ENCODE measurements at places on chromosomes 3 and 15. TPM values are rescaled to one million over a fixed set of nuclear protein-coding genes. Genes with fewer than 3 reads are reported as not detected.

GRCh38 chr3:106578911-106579310 is 710.1 kb upstream of the CBLB start:
- no peak for DNase-seq
- no peak overlapping the region for H3K27ac ChIP-seq
- H3K27me3 ChIP-seq, result no peaks in the 10 kb centered on the region
- H3K4me3 ChIP-seq, result no peak overlapping the region
- H3K36me3 ChIP-seq, result no peaks in the 10 kb centered on the region
- H3K4me1 ChIP-seq, result no peaks in the 10 kb centered on the region

DNA sequence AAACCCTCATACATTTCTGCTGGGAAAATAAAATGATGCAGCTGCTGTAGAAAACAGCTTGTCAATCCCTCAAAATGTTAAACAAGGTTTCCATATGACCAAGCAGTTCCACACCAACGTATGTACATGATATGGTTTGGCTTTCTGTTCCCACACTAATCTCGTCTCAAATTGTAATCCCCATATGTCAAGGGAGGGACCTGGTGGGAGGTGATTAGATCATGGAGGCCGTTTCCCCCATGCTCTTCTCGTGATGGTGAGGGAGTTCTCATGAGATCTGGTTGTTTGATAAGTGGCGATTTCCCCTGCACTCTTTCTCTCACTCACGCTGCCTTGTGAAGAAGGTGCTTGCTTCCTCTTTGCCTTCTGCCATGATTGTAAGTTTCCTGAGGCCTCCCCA is 100.6 kb upstream of the SLC24A5 start:
- DNase-seq, result no peak
- H3K36me3 ChIP-seq, result no peaks in the 10 kb centered on the region
- H3K27me3 ChIP-seq, result no peaks in the 10 kb centered on the region
- H3K4me1 ChIP-seq, result no peaks in the 10 kb centered on the region
- H3K4me3 ChIP-seq, result no peak overlapping the region
- H3K27ac ChIP-seq, result no peak overlapping the region

Gene GANC
- 31.1 TPM for total RNA-seq

GRCh38 chr3:130342821-130343661 is 2.4 kb upstream of the COL6A5 start:
- no peaks in the 10 kb centered on the region for H3K4me1 ChIP-seq
- no peak overlapping the region for H3K4me3 ChIP-seq
- DNase-seq, result no peak
- no peaks in the 10 kb centered on the region for H3K27me3 ChIP-seq

GRCh38 chr3:46477145-46477544 is 12.4 kb upstream of the LTF start:
- H3K36me3 ChIP-seq, result no peaks in the 10 kb centered on the region
- DNase-seq, result no peak
- no peak overlapping the region for H3K4me3 ChIP-seq
- H3K27me3 ChIP-seq, result peaks cover 3% of the 10 kb centered on the region
- no peaks in the 10 kb centered on the region for H3K4me1 ChIP-seq

GRCh38 chr3:31765871-31766270 is 215.2 kb downstream of the OSBPL10 start:
- peaks cover 5% of the 10 kb centered on the region for H3K36me3 ChIP-seq
- no peak for DNase-seq
- peaks cover 66% of the 10 kb centered on the region for H3K4me1 ChIP-seq
- no peaks in the 10 kb centered on the region for H3K27me3 ChIP-seq

DNA sequence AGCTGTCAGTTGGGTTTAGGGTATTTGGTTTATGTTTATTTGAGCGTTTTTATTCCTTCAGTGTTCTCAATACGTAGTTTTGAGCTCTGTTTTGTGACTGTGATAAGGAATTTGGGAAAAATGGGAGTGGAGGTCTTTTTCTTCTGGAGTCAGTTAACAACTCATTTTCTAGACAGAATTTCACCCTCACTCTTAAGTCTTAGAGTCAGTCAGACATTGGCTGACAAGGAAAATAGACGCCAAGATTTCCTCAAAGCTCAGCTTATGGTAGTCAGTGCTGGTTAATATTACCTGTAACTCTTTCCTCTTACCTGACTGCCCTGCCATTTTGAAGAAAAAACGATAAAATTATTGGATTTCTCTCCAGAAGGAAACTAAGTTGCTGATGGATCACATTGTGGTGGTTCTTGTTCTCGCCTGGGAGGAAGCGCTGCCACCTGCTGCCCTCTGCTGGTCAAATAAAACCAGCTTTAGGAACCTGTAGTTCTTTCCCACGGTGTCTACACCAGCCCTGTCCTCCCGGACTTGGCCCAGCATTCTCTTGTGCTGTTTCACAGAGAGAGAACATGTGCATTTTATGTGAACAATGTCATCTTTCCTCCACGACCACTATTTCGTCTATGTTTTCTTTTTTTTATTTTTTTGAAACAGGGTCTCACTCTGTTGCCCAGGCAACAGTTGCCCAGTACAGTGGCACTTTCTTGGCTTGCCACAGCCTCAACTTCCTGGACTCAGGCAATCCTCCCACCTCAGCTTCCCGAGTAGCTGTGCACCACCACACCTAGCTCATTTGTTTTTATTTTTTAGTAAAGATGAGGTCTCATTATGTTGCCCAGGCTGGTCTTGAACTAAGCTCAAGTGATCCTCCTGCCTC is 41.4 kb upstream of the UMPS start:
- H3K27ac ChIP-seq, result no peak overlapping the region
- no peaks in the 10 kb centered on the region for H3K4me1 ChIP-seq
- no peaks in the 10 kb centered on the region for H3K36me3 ChIP-seq
- DNase-seq, result peak; percentile 86
- H3K27me3 ChIP-seq, result no peaks in the 10 kb centered on the region

GRCh38 chr15:80712956-80713355 is 17.8 kb downstream of the ABHD17C start:
- peaks cover 11% of the 10 kb centered on the region for H3K4me1 ChIP-seq
- H3K27me3 ChIP-seq, result no peaks in the 10 kb centered on the region
- H3K4me3 ChIP-seq, result no peak overlapping the region
- no peaks in the 10 kb centered on the region for H3K36me3 ChIP-seq
- no peak for DNase-seq
- no peak overlapping the region for H3K27ac ChIP-seq

DNA sequence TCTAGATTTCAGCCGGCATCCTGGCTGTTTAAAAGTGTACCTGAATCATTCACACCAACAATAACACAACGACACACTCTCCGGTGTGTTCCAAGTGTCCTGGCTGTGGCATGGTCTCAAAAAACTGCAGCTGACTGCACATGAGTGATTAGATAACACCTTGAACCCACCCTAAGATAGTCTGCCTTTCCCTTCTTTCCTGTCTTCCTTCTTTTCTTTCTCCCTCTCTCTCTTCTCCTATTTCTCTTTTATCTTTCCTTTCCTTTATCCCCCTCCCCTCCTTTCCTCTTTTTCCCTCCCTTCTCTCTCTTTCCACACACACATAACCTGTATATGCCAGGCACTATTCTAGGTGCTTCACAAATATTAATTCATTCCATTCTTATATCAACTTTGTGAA is 1.2 kb upstream of the FAH start:
- H3K36me3 ChIP-seq, result no peaks in the 10 kb centered on the region
- peaks cover 18% of the 10 kb centered on the region for H3K4me1 ChIP-seq
- no peaks in the 10 kb centered on the region for H3K27me3 ChIP-seq
- DNase-seq, result no peak
- no peak overlapping the region for H3K27ac ChIP-seq
- peak overlapping the region; percentile 64 for H3K4me3 ChIP-seq

GRCh38 chr3:46065294-46065705 is 38.0 kb upstream of the XCR1 start:
- no peaks in the 10 kb centered on the region for H3K36me3 ChIP-seq
- DNase-seq, result no peak
- no peaks in the 10 kb centered on the region for H3K4me1 ChIP-seq
- H3K27ac ChIP-seq, result no peak overlapping the region
- no peak overlapping the region for H3K4me3 ChIP-seq

GRCh38 chr3:172131746-172132145 is 92.4 kb downstream of the FNDC3B start:
- no peak overlapping the region for H3K4me3 ChIP-seq
- no peak for DNase-seq
- H3K36me3 ChIP-seq, result no peaks in the 10 kb centered on the region
- H3K4me1 ChIP-seq, result no peaks in the 10 kb centered on the region

- H3K36me3 ChIP-seq, result no peaks in the 10 kb centered on the region
- H3K27me3 ChIP-seq, result no peaks in the 10 kb centered on the region
- no peak overlapping the region for H3K27ac ChIP-seq
Observed at GRCh38 chr3:36729204-36730056, 34.9 kb downstream of the DCLK3 start.

DNA sequence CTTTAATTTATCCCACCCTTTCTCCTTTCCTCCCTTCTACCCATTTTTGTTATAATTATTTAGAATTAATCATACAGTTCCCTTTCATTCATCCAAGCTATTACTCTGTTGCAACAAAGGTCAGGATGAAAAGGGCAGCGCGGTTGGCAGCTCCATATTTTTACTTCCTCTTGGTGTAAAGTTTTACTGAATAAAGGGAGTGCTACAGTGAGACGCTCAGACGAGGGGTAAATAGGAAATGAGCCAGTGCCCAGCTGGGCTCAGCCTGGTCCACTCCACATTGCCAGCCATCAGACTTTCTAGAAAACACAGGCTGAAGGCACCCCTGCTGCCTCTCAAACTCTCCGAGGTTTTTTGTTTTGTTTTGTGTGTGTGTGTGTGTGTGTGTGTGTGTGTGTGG is 21.9 kb upstream of the ZBTB38 start:
- DNase-seq, result no peak
- H3K36me3 ChIP-seq, result no peaks in the 10 kb centered on the region
- no peak overlapping the region for H3K27ac ChIP-seq
- H3K4me3 ChIP-seq, result no peak overlapping the region

GRCh38 chr3:16378415-16378814 is 113.4 kb downstream of the OXNAD1 start:
- peaks cover 99% of the 10 kb centered on the region for H3K4me1 ChIP-seq
- H3K4me3 ChIP-seq, result no peak overlapping the region
- DNase-seq, result no peak
- no peaks in the 10 kb centered on the region for H3K27me3 ChIP-seq
- peaks cover 55% of the 10 kb centered on the region for H3K36me3 ChIP-seq

GRCh38 chr15:90221246-90221900 is 12.4 kb downstream of the CIB1 start:
- H3K27me3 ChIP-seq, result no peaks in the 10 kb centered on the region
- H3K36me3 ChIP-seq, result peaks cover 21% of the 10 kb centered on the region
- no peak overlapping the region for H3K27ac ChIP-seq
- H3K4me1 ChIP-seq, result peaks cover 30% of the 10 kb centered on the region

Gene SMCO1
- not detected for total RNA-seq

DNA sequence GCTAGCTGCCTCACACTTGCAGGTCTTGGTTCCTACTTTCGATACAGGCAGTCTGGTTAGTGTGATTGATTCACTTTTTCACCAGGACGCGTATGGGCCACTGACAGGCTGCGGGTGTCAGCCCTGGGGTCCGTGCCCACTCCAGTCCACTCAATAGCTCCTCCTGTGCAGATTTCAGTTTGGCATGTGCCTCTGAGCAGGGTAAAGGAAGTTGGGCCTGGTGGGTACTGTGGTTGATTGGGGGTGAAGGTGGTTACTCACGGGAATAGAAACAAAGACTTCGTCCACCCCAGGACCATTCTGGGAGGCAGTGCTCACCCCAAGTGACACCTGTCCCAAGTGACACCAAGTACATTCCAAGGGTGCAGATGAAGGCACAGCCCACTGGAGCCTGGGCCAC is 62.3 kb downstream of the EPHB1 start:
- peaks cover 37% of the 10 kb centered on the region for H3K4me1 ChIP-seq
- H3K27ac ChIP-seq, result no peak overlapping the region
- no peaks in the 10 kb centered on the region for H3K27me3 ChIP-seq
- DNase-seq, result no peak

- H3K27me3 ChIP-seq, result no peaks in the 10 kb centered on the region
- H3K36me3 ChIP-seq, result no peaks in the 10 kb centered on the region
- DNase-seq, result no peak
- H3K4me3 ChIP-seq, result no peak overlapping the region
Observed at GRCh38 chr15:64739577-64740143, 35.7 kb downstream of the RBPMS2 start.

DNA sequence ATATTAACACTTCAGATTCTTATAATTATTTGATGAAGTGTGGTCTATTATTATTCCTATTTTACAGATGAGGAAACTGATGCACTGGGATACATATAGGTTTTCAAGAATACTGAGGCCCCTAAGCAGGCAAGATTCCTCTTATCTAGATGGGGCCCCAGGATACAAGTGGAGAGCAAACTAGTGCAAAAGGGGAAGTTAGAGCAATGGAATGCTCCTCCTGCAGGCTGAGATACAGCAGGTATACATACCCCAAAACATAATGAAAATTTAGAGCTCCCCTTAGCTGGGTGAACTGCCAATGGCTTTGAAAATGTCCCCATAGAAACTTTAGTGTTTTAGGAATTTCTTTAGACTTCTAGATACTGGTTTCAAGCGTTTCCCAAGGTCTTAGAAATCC is 247.1 kb downstream of the CHST2 start:
- no peak overlapping the region for H3K27ac ChIP-seq
- no peaks in the 10 kb centered on the region for H3K36me3 ChIP-seq
- no peaks in the 10 kb centered on the region for H3K27me3 ChIP-seq
- DNase-seq, result no peak

Gene CHD2
- 37.3 TPM for total RNA-seq

DNA sequence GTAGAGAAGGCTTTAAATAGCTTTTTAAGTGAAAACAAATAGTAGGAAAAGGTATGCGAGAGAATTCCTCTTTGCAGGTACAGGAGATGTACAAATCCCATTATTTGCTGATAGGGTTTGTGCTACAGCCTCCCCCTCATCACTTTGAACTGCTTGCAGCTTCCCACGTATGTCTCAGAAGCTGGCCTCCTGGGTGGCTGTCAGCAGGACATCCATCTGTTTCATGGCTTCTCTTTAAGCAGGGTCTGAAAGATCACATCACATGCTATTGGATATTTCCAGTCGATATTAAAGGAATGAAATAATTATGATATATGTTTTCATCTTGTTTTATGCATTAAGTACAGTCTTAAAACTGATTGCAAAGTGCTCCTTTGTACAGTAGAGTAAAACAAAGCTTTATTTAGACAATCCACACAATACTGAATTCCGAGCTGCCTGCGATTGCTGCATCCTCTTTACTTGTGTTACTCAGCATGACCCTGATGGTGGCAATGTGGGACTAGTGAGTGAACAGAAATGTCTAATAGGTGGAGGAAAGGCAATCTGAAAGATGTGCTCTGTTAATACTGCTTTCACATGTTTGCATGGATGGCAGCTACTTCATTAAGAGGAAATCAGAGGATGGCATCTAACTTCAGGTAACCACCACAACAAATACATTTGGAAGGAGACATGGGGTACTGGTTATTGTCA is 930.6 kb upstream of the SEMA6D start:
- H3K36me3 ChIP-seq, result no peaks in the 10 kb centered on the region
- no peaks in the 10 kb centered on the region for H3K4me1 ChIP-seq
- H3K4me3 ChIP-seq, result no peak overlapping the region
- no peak overlapping the region for H3K27ac ChIP-seq
- no peaks in the 10 kb centered on the region for H3K27me3 ChIP-seq
